Stimulated activated CD4-positive, alpha-beta T cell treated with anti-CD3 and anti-CD28 coated beads, TNF-alpha, amount 100 ng/mL, for 48 hours (primary cell): ENCODE measurements at places on chromosomes 6 and 20.

DNA sequence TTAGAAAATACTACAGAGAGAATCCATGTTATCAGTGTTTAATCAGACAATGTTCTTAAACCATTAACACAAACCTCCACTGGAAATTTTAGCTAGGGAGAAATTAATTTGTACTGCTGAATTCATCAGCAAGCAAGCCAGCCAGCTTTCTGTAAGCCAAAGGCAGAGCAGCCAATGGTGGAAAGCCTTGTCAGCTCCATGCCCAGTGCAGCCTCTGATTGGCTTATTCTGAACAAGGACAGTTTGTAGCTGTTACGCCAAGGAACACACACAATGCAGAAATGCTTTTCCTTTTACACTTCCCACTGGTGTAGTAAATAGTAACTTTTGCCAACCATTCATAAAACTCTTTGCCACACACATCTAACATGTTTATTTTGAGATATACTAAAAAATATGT is 265.0 kb downstream of the TENT5A start:
- DNase-seq: no peak

DNA sequence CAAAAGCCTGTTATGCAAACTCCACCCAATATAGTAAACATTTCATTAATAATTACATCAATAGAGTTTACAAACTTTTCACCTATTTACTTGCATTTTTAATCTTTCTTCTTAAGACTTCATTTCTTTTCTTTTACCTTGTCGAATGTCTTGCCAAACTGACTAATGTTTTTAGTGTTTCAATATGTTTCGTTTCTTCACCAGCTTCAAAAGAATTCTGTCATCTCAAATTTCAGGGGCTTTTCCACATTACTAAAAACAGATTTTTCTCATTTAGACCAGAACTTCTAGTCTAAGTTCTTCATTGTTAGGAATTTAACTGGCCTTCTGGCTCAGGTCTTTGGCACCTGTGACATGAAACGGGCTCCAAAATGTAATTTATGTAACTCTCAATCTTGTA is 196.5 kb downstream of the ARHGAP18 start:
- DNase-seq: no peak

DNA sequence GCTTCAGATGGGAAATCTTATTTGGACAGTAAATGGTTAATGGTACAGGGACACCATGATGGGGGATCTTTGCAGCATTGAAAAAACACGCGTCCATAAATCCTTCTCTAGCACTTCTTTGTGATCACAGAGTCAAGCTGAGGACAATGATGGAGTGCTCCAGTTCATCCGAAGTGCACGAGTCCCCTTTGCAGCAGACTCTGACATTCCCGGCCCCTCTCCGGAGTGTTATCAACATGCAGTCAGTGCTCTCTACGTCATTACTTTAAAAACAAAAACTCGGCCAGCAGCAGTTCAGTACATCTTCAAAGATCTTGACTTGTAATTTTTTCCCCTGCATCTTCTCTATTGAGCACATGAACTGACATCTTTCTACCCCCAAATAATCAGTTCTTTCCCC is 185.5 kb upstream of the AKAP12 start:
- DNase-seq: no peak

- no peak for DNase-seq
Observed at GRCh38 chr6:34332251-34333198, 59.9 kb downstream of the NUDT3 start.

- no peak for DNase-seq
Observed at GRCh38 chr20:41196653-41197225, 59.4 kb downstream of the PLCG1 start.

GRCh38 chr6:157615951-157616350 is 207.1 kb upstream of the SNX9 start:
- DNase-seq: no peak

GRCh38 chr6:53679446-53679933 is 13.9 kb upstream of the KLHL31 start:
- no peak for DNase-seq

DNA sequence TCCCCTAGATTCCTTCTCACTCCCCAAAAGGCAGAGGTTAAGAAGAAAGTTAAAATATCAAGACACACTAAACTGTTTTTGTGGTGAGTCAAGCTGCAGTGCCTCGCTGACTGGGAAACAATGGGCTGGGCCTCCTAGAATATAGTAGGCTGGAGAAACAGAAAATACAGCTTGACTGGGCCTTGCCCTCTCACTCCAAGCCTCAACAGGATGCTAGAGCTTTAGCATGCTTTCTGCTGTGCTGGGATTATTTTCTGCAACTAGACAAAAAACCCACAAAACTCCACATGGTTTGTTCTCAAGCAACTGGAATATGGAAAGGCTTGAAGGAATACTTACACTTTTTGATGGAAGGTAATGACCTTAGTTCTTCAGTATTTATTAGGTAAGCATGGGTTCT is 27.9 kb downstream of the FOXO3 start:
- no peak for DNase-seq

DNA sequence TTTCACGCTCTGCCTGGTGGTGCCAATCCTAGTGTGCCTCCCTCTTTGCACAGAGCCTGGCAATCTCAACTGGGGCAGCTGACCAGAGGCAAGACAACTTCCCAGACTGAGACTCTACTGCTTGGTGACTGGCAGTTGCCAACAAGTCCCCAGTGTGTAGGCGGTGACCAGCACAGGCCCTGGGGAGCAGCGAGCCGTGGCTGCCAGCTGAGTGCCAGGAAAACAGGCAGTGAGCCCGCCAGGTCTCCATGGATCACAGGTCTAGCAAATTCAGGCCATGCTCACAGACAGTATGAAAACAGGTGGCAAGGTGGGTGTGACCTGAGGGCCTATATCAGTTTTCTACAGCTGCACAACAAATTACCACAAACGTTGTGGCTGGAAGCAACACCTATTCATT is 289.9 kb downstream of the KIF16B start:
- no peak for DNase-seq

GRCh38 chr6:109282756-109283155 is 99.5 kb downstream of the CD164 start:
- DNase-seq: no peak
